ENCODE measurements at places on chromosomes 11 and 22.

- DNase-seq = no peak
Observed at GRCh38 chr22:42412744-42413333, 19.4 kb downstream of the NFAM1 start.

- DNase-seq = no peak
Observed at GRCh38 chr22:36640106-36640672, 63.4 kb downstream of the CACNG2 start.

DNA sequence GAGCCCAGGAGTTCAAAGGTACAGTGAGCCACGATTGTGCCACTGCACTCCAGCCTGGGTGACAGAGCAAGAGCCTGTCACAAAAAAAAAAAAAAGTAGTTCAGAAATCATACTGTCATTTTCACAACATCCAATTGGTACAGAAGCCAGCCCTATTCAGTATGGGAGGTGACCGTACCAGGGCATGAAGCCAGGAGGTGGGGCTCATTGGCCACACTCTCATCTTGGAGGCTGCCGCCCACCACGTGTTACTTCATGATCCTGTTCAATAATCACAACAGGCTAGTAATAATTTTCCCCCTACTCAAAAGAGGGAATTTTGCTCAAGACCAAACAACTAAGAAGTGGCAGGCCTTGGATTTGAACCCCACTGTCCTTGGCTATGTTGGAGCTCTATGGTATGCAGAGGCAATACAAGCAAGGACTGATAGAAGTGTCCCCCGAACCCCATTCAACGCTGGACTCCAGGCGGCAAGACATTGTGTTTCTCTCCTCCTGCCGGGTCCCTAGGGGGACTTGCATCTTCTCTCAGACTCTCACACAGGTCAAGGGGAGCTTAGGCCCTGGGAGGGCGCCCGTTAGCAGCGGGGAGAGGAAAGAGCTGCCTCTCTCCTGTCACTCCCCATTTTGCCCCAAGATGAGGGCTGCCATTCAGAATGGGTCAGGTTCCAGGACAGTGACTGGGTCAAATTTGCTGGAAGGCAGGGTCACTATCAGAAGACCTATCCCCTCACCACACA lies 40.2 kb upstream of the EMID1 start:
- DNase-seq = no peak

DNA sequence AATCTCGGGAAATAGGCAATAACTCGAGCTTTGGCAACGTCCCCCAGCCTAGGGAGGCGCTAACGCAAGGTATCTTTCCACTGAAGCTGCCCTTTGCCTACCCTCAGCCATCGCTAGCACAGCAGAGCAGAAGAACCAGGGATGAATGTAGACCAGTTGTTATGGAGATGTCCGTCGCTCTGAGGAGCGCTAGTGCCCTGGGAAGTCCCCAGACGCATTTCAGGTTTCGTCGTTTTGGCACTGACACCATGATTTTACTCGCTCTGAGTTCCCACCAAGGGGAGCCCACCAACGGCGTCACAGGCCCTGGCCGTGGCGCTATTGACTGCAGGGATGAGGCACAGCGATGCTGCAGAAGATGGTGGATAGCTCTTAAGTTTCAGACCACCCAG lies 22.7 kb upstream of the BDNF start:
- DNase-seq = no peak

DNA sequence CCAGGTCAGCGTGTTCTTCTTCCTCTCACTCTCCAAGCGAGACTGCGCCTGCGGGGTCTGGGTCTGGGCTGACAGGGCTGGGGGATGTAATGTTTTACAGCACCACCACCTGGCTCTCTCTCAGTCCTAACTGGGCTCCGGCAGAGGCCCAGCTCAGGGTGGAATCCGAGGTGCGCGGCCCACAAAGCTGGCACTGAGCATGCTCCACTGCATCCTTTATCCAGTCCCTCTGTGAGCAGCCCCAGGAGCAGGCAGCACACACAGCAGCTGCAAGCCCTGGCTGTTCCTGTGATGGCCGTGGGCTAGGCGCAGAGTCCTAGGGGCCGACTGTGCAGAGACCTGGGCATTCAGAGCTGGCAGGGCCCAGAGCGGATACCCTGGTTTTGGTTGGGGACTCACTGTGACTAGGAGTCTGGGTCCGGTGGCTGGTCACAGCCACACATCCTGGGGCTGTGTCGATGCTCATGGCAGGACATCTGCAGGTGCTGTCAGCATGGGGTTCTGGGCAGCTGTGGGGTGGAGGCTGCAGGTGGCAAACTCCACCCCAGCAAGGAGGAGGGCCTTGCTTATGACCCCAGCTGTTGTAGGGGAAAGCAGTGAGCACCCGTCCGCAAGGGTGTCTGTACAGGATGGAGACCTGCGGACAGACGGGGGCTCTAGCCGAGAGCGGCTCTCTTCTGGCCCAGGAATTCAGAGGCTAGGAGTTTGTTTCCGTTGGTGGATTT lies 4.0 kb downstream of the LRRC75B start:
- DNase-seq = no peak

DNA sequence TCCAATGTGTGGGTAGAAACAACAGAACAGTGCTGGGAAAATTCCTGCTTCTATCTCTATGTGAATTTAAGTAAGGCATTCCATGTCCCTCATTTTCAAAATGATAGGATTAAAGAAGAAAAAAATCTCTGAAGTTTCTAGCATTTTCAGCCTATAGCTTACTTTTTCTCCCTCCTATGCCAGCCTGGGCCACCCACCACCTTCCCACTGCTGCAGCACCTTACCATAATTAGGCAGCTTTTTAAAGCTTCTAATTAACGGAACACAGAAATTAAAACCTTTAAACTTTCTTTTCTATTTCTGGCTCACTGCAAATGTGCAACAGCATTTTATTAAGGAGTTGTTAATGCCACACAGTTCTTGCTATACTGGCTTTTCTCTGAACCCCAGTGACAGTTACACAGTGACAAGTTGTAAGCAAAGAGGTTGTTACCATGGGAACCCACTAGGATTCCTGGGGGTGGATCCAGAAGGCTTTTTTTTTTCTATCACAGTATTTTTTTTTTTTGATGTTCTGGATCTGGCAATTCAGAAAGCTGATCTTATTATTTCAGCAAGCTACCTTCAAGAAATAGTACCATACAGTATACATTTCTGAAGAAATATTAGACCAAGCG lies 20.2 kb downstream of the CELF1 start:
- no peak for DNase-seq

DNA sequence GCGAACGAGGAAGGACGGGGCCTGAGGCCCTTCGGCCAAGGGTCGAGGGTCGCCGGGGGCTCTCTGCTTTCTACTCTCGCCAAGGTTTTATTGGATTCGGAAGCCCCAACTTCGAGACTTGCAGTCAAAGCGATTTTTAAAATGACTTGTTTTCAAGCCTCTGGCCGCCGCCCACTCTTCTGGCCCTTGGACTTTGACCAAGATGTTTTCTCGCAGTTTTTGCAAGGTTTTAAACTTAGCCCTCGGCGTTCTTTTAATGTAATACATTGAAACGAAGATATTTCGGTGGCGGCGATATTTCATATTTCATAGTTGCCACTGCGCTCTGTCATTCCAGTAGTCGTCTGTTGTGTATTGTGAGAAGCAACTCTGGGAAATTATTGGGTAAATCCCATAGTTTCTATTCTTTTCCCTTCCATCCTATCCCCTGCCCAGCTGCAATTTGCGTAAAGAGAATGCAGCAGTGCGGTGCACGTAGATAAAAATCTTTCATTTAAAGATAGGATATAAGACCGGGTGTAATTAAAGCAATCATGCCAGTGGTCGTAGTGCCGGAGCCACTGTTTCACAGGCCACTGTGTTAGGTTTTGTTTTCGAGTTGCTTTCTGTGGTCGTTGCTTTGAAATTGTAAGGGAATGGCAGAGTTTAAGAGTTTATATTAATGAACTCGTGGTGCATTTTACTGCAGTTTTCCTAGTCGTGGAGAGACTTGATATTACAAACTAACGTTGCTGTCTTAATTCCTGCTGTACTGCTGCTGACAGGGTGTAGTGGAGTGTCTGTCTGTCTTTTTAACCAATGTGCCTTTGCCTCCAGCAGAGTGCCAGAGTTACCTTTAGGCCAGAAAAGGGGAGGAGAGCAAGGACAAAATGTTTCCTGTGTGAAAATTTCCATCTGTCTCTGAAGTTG lies 702 bp downstream of the BIRC2 start:
- DNase-seq = no peak

DNA sequence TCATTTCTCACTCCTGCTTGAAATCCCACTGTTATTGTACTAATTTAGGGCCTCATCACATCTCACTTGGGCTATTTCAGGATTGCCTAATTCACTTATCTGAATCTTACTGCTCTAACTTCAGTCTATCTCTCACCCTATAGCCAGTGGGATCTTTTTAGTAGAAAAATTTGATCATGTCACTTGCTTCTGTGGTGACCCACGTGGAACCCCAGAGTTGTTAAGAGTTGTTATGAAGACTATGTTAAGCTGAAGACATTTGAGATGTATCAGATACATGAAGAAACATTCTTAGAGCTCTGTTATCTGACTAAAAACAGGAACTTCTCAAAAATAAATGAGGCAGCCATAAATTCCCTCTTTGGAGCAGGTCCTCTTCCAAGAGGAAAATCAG lies 1375.6 kb upstream of the TENM4 start:
- DNase-seq = no peak

DNA sequence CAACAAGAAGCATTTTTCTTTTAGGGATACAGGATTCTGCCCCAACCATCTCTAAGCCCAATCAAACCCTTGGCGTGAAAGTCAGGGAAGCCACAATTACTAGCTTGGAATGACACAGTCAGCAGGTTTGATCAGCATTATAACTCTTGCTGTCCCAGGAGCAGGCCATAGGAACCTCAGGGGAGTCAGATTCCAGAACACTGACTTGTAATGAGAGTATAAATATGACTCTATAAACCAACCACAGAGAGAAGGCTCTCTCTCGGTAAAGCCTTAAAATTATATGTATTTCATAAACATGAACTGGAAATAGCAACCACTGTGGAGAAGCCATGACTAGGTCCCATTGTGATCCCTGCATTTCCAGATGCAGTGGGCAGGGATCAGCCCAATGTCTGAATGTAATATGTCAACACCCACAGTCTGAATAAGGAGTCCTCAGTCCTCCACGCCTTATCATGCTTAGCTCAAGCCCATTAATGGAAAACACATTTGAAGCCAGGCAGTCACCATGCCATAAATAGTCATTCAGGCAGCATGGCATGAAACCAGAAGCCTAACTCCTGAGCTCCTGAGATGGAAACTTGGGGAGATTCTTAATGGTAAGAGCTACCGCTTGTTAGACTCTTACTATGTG lies 99.1 kb upstream of the MTNR1B start:
- no peak for DNase-seq

DNA sequence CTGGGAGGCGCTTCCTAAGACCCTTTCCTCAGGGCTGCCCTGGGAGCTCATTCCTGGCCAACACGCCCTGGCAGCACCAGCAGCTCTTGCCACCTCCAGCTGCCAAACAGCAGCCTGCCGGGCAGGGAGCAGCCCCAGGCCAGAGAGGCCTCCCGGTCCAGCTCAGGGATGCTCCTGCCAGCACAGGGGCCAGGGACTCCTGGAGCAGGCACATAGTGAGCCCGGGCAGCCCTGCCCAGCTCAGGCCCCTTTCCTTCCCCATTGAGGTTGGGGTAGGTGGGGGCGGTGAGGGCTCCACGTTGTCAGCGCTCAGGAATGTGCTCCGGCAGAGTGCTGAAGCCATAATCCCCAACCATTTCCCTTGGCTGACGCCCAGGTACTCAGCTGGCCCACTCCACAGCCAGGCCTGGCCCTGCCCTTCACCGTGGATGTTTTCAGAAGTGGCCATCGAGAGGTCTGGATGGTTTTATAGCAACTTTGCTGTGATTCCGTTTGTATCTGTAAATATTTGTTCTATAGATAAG lies 7.6 kb downstream of the SLC39A13 start:
- DNase-seq = no peak

GRCh38 chr11:66146940-66147339 lies 76.9 kb downstream of the PACS1 start:
- DNase-seq = no peak

GRCh38 chr22:27628341-27628740 lies 173.2 kb downstream of the MN1 start:
- no peak for DNase-seq

DNA sequence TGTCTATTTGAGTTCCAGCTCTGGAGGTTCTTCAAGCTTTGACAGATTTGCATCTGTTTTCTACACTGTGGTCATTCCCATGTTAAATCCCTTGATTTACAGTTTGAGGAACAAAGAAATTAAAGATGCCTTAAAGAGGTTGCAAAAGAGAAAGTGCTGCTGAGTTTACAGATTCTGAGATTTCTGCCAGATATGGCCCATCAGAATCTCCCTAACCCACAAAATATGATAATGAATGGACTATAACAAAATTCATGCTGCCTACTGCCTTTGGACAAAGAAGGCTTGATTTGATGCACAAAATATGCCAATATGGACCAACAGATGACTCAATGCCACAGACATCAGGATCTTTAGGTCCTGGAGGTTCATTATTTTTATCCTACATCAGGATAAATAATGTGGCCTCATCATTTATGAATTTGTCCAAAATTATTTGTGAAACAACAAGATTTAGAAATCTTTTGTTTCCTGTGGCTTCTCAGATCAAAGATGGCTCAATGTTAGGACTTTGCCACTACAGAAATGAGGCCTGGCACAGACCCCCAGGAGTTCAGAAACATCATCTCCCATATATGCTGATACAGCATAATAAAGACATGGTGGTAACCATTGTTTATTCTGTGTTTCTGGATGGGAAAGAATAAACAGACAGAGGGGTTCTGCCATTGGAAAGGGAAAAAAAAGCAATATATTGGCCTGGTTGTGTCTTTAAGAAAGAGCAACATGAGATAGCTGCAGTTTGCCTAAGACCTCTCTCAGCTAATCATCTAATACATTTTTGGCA lies 6.7 kb downstream of the OR5AN1 start:
- no peak for DNase-seq

DNA sequence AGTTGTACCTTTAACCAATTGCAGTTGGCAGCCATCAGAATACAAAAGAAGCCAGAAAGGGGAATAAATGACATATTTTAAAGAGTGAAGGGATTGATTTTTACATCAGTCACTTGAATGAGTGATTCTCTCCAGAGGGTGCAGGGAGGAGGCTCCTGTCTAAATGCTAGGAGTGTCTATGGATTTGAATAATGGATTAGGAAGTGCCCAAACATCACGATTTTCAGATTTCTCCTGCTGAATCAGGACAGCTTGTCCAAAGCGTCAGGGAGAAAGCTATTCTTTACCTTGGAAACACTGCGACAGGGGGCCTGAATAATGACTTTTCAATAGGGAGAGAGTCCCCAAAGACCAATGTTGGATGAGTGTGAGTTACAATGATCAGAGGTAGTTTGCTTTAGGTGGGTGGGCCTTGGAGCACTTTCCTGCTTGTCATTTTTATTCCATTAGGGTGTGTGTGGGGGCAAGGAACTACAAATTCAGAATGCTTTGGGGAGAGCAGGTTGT lies 735.5 kb downstream of the KCNA4 start:
- DNase-seq = no peak

- no peak for DNase-seq
Observed at GRCh38 chr11:64268893-64269539, 15.4 kb downstream of the BAD start.

GRCh38 chr22:23470811-23471389 lies 109.2 kb downstream of the IGLL1 start:
- DNase-seq = no peak

GRCh38 chr11:44791316-44791925 lies 64.7 kb downstream of the TSPAN18 start:
- DNase-seq = no peak

GRCh38 chr22:28259774-28260312 lies 340.8 kb upstream of the PITPNB start:
- no peak for DNase-seq
